Body of pancreas (tissue), 4 donors: ENCODE measurements at places on chromosomes 5 and 9. TPM values are rescaled to one million over a fixed set of nuclear protein-coding genes. Genes with fewer than 3 reads are reported as not detected.
A peak's percentile ranks its signal among the peaks of the same experiment; 100 is the strongest.

- no peak for DNase-seq
Observed at GRCh38 chr5:125868036-125868435, 555.2 kb upstream of the GRAMD2B start.

- no peak for DNase-seq
Observed at GRCh38 chr5:6573651-6574101, 59.2 kb downstream of the NSUN2 start.

Gene CXCL14
- 49.4 TPM for total RNA-seq

- DNase-seq, result no peak
Observed at GRCh38 chr5:2755681-2756171, 4.2 kb upstream of the IRX2 start.

Gene IFNK
- not detected for total RNA-seq

DNA sequence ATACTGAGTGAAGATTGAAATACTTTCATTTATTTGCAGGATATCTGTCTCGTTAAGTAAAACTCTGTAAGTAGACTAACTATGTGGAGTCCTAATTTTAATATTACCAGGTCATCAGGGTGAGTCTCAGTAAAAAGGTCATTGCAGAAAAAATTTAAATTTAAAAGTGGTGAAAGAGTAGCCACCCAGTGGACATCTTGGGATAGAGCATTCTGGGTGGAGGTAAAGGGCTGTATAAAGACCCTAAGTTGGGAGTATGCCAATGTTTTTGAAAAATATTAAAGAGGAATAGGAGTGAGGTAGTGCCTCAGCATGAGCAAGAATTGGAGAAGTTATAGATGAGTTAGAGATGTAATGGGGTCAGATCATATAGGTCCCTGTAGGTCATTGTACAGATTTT is 145.5 kb downstream of the HMHB1 start:
- no peak for DNase-seq

Gene PCDHGB7
- 7.9 TPM for total RNA-seq

Gene LECT2
- total RNA-seq, result not detected

DNA sequence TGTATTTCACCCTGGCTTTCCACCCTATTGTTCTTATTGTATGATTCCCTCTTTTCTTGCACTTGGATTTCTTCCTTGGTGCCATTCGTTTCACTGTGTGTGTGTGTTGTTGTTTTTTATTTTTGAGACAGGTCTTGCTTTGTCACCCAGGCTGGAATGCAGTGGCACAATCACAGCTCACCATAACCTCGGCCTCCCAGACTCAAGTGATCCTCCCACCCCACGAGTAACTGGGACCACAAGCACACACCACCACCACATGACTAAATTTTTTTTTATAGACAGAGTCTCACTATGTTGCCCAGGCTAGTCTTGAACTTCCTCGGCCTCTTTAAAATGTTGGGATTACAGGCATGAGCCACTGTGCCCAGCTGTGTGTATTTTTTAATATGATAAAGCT is 72.0 kb downstream of the MLLT3 start:
- no peak for DNase-seq

- no peak for DNase-seq
Observed at GRCh38 chr9:137045294-137046087, 486 bp downstream of the NPDC1 start.

GRCh38 chr5:34863946-34864345 is 25.0 kb downstream of the TTC23L start:
- DNase-seq, result no peak

Gene KIF20A
- total RNA-seq, result not detected

GRCh38 chr9:20243841-20244240 is 378.5 kb downstream of the MLLT3 start:
- no peak for DNase-seq

GRCh38 chr5:14136228-14136627 is 6.9 kb upstream of the TRIO start:
- no peak for DNase-seq

Gene F2RL2
- not detected for total RNA-seq

- no peak for DNase-seq
Observed at GRCh38 chr9:125906893-125907292, 159.7 kb downstream of the PBX3 start.

Gene NRARP
- 24.4 TPM for total RNA-seq

- no peak for DNase-seq
Observed at GRCh38 chr9:110936719-110937452, 101.4 kb downstream of the LPAR1 start.

DNA sequence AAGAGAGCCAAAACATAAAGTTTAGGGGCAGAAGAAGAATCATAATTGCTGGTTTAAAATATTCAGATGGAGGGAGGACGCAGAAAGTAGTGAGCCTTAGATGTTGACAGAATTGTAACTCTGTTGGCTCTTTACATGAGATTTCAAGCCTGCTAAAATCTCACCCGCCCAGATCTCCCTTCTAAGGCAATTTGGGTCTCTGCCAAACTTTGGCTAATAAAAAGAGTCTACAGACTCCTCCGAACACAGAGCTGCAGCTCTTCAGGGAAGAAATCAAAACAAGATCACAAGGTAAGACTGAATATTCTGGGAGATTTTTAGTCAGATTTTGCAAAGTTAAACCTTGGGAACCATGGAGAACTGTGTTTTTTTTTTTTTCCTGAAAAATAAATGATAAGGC is at the start of gene IL33:
IL33 (plus strand) TSS at position 246 of the 400 bp plus-strand sequence. CDS start 25,888 bp downstream, outside the sequence.
- DNase-seq, result peak; percentile 18

GRCh38 chr5:93428868-93429267 is 152.2 kb downstream of the NR2F1-AS1 start:
- DNase-seq, result no peak

DNA sequence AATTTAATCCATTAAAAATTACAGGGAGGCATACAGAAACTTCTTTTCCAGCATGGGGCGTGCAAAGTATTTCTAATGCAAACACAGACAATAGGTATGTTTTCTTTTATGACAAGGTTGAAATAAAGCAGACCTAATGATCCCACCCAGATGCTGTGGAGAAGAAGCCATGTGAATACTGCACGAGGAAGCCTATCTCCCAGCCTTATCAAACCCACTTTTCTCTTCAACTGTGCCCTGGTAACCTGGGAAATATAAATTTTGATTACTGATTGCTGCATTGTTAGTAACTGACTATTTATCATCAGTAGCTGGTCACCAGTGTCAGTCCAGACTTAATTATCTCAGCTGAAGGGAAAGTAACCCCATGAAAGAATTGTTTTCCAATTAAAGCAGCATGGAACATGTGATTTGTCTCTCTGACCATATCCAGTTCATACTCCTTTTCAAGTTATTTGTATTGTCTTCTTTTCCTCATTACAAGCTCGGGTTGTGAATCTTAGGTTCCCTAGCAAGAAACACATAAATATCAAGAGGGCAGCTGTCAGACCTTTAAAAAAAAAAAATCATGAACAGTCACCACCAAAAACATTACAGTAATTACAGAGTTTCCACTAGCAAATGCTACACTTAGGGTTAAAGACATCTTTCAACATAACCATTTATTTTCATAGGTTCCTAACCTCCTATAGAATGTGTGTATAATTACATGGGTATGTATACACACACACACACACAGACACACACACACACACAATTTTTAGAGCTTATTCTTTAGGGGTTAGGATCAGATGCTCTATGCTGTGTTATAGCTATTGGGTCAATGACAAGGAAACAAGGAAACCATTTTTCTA is 50.3 kb downstream of the SEMA6A start:
- no peak for DNase-seq

GRCh38 chr9:37994639-37995347 is 74.2 kb downstream of the SHB start:
- DNase-seq, result peak; percentile 71

Gene TCF7
- total RNA-seq, result 9.1 TPM

GRCh38 chr5:174723979-174724483 is 351 bp upstream of the MSX2 start:
- DNase-seq, result no peak

DNA sequence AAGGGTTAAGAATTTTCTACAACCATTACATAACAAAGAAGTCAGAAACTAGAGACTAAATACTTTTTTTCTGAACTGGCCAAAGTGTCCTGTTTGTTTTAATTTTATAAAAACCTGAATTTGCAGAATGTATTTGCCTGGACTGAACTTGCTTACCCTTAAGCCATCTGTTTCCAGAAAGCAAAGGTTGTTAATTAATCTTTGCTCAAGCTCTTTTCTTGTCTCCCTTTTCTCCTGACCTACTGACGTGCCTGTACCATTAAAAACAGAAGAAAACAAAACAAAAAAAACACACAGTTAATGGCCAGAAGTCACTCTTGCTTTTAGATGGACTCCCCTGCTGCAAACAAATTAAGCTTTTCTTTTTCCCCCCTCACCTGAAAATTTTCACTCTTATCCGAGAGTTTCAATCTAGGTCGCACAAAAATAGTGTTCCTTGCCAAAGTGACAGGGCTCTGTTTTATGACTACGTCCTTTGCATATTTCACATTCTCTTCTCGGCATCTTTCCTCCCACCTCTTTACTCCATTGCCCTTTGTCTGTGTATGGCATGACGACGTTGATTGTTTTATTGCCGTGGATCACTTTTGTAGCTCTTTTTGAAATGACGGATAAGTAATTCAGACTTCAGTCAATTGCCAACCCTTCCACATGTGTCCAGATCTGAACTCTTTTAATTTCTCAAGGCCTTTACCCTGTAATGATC is 333.8 kb upstream of the GRIN3A start:
- DNase-seq, result no peak

Gene CDC25C
- not detected for total RNA-seq

DNA sequence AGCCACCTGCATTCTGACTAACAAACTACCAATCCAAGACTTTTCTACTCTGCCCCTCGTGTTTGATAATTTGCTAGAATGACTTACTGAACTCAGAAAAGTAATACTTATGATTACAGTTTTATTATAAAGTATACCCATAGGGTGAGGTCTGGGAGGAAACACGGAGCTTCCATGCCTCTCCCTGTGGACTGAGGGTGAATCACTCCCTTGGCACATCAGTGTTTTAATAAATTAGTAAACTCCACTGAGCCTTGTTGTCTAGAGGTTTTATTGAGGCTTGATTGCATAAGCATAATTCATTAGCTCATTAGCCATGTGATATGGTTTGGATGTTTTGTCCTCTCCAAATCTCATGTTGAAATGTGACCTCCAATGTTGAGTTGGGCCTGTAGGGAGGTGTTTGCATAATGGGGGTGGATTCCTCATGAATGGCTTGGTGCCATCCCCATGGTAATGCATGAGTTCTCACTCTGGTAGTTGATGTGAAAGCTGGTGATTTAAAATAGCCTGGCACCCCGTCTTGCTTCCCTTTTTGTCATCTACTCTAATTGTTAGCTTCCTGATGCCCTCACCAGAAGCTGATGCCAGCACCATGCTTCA is 233.6 kb upstream of the TRPC7 start:
- DNase-seq, result no peak

DNA sequence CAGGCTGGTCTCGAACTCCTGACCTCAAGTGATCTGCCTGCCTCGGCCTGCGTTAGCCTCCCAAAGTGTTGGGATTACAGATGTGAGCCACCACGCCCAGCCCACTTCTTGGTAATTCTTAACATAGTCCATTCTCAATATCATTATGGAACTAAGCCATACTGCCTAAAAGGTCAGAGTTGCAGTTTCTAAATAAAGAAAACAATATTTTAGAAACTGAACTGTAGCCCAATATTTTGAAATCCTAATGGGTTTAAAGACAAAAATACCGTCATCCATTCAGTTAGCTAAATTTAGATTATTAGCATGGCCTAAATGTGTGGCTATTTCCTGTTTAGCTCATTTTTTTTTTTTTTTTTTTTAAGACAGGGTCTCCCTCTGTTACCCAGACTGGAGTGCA is 99.5 kb downstream of the USP20 start:
- no peak for DNase-seq

- DNase-seq, result peak; percentile 13
Observed at GRCh38 chr5:151030056-151030336, 9.6 kb downstream of the GPX3 start.

Gene SPAG8
- not detected for total RNA-seq

- no peak for DNase-seq
Observed at GRCh38 chr9:111020594-111020993, 17.7 kb downstream of the LPAR1 start.

GRCh38 chr5:72522607-72523006 is 15.4 kb upstream of the ZNF366 start:
- no peak for DNase-seq

- no peak for DNase-seq
Observed at GRCh38 chr5:126334760-126335159, 88.4 kb upstream of the GRAMD2B start.

DNA sequence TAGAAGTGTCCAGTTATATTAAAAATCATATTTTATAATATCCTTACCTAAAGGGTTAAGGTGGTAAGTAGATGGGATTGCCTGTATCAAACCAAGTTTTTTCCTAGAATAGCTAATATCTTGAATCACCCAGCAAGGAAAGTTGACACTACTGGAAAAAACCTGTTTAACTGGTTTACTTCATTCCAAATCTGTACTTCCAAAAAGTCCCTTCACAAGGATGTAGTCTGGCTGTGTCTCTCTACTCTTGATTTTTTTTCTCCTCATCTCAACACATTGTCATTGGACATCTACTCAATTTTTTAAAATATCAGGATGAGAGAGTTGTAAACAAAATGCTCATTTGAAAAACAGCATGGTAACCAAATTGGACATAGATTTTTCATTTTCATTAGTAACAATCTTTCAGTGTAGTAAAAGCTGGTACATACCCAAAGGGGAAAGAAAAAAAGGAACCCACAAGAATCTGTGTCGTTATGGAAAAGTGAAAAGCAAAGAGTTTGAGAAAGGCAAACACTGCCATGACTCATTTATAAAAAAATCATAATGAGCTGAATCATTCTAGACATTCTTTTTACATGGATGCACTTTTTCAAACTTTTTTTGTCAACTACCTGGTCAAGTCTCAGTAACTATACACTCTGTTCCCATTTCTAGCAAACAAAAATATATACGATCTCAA is 173.5 kb downstream of the GLIS3 start:
- no peak for DNase-seq
